ENCODE measurements at places on chromosomes 7 and 10.

GRCh38 chr10:4024516-4025245 lies 239.7 kb upstream of the KLF6 start:
- no peak for DNase-seq

DNA sequence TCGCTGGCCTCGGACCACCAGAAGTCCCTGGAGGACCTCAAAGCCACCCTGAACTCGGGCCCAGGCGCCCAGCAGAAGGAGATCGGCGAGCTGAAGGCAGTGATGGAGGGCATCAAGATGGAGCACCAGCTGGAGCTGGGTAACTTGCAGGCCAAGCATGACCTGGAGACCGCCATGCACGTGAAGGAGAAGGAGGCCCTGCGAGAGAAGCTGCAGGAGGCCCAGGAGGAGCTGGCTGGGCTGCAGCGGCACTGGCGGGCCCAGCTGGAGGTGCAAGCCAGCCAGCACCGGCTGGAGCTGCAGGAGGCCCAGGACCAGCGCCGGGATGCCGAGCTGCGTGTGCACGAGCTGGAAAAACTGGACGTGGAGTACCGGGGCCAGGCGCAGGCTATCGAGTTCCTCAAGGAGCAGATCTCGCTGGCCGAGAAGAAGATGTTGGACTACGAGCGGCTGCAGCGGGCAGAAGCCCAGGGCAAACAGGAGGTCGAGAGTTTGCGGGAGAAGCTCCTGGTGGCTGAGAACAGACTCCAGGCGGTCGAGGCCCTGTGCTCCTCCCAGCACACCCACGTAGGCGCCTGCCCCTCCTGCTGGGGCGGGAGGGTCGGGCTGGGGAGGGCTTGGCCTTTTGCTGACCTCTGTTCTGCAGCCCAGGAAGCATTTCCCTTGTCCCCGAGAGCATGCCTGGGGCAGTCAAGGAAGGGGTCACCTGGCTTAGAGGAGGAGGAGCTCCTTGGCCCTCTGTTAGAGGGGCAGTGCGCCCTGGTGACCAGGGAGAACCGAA lies 77.3 kb upstream of the GTF2IRD1 start:
- no peak for DNase-seq

- DNase-seq: no peak
Observed at GRCh38 chr10:17783751-17784150, 25.4 kb upstream of the MRC1 start.

- peak; percentile 58 for DNase-seq
Observed at GRCh38 chr10:30542895-30543288, 86.7 kb downstream of the LYZL2 start.

All from suppressor macrophage treated with lipopolysaccharide for 1 hour (primary cell).